ENCODE measurements at places on chromosomes 16 and 17. TPM values are rescaled to one million over a fixed set of nuclear protein-coding genes. Genes with fewer than 3 reads are reported as not detected.

GRCh38 chr16:65769776-65770438 is 596.6 kb upstream of the CDH5 start:
- no peaks in the 10 kb centered on the region for H3K27me3 ChIP-seq
- DNase-seq, result no peak
- no peak overlapping the region for H3K27ac ChIP-seq
- no peaks in the 10 kb centered on the region for H3K36me3 ChIP-seq

- no peaks in the 10 kb centered on the region for H3K27me3 ChIP-seq
- no peak overlapping the region for H3K27ac ChIP-seq
- no peak for DNase-seq
Measured at GRCh38 chr16:27169511-27170071, 33.7 kb upstream of the KDM8 start.

The GAN gene
- total RNA-seq, result 11.6 TPM

- peaks cover 36% of the 10 kb centered on the region for H3K4me1 ChIP-seq
- H3K27me3 ChIP-seq, result no peaks in the 10 kb centered on the region
- H3K27ac ChIP-seq, result peak overlapping the region; percentile 75
- DNase-seq, result no peak
- no peaks in the 10 kb centered on the region for H3K36me3 ChIP-seq
- no peak overlapping the region for H3K4me3 ChIP-seq
Measured at GRCh38 chr16:11094857-11095565, 150.6 kb downstream of the CLEC16A start.

- H3K4me1 ChIP-seq, result peaks cover 13% of the 10 kb centered on the region
- no peak overlapping the region for H3K27ac ChIP-seq
- no peaks in the 10 kb centered on the region for H3K36me3 ChIP-seq
- H3K27me3 ChIP-seq, result no peaks in the 10 kb centered on the region
Measured at GRCh38 chr16:65783709-65784474, 582.6 kb upstream of the CDH5 start.

- no peaks in the 10 kb centered on the region for H3K4me1 ChIP-seq
- DNase-seq, result no peak
- H3K27me3 ChIP-seq, result no peaks in the 10 kb centered on the region
- no peaks in the 10 kb centered on the region for H3K36me3 ChIP-seq
Measured at GRCh38 chr17:29194669-29195068, 14.5 kb upstream of the MYO18A start.

DNA sequence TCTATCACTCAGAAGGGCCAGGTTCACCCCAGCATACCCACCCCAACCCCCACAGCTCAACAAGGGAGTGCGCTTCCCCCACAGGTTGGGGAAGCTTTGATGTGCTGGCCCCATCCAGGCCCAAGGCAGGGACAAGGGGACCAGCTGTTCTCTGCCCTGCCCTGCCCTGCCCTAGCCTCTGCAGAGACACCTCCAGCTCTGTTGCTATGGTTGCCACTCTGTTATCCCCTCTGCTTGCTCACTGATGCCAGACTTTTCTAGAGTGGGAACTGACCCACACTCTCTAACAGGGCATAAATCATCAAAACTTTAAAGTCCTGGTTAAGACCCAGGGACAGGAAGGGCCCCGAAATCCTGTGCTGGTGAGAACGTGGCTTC is 50.4 kb upstream of the ENPP7 start:
- H3K27me3 ChIP-seq, result no peaks in the 10 kb centered on the region
- no peak for DNase-seq
- no peaks in the 10 kb centered on the region for H3K36me3 ChIP-seq
- no peak overlapping the region for H3K27ac ChIP-seq
- H3K4me3 ChIP-seq, result no peak overlapping the region

- no peak for DNase-seq
- H3K27me3 ChIP-seq, result no peaks in the 10 kb centered on the region
- H3K27ac ChIP-seq, result no peak overlapping the region
- no peak overlapping the region for H3K4me3 ChIP-seq
- H3K4me1 ChIP-seq, result peaks cover 25% of the 10 kb centered on the region
Measured at GRCh38 chr17:30232015-30232823, 3.3 kb downstream of the SLC6A4 start.

- peak; percentile 77 for DNase-seq
- H3K27ac ChIP-seq, result no peak overlapping the region
- H3K36me3 ChIP-seq, result no peaks in the 10 kb centered on the region
- H3K4me1 ChIP-seq, result no peaks in the 10 kb centered on the region
- H3K27me3 ChIP-seq, result no peaks in the 10 kb centered on the region
Measured at GRCh38 chr17:57677858-57678257, 67.2 kb downstream of the CCDC182 start.

The HOXB2 gene
- 77.4 TPM for total RNA-seq

DNA sequence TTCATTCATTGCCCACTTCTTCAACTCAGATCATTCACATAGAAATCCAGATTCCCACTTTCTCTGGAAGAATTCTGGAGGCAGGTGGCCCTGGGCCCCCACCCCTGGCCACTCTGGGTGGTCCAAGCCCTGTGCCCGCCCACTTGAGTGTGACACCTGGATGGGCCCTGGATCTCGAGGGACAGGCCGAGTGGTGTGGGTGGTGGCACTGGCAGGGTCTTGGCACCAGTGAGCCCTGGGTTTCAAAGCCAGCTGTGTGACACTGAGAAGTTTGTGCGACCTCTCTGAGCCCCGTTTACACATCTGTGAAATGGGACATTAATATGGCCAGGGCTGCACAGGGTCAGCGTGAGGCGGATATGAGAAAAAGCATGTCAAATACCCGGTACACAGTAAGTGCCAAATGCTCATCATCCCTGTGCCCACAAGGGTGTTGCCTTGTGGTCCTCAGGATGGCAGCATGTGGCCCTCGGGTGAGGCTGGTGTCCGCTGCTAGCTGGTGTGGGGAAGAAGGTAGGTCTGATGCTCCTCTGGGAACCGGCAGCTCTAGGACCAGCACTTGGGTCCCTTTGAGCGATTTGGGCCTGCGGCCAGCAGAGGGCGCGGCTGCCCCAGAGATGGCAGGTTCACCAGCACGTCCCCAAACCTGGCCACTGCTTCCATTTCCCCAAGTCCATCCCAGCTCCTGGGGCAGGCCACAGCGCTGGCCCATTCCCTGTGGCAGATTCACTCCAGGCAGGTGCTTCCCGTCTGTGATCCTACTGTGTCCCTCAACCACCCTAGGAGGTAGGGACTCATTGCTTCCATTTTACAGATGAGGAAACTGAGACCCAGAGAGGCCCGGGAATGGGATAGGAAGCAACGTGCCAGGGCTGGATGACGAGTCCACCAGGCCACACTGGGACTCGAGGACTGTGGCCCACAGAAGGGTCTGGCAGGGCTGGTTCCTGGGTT is 3.6 kb downstream of the OSGIN1 start:
- no peaks in the 10 kb centered on the region for H3K27me3 ChIP-seq
- no peak overlapping the region for H3K27ac ChIP-seq

The VPS4A gene
- total RNA-seq, result 44.9 TPM

DNA sequence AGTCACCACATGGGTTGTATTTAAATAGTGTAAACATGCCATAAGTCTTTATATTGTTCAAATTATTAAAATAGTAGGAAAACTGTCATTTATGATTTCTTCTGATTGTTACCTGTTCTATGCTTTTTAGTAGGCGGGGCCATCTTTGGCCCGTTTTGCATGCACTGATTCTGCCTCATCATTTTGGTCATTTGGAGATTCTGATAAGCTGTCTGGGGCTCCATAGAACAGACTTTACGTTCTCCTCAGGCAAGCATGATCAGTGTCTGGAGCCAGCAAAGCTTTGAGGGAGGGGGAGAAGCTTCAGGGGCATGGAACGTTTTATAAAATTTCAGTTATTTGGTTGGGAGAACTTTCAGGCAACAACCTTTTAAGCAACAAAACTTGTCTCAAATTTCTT is 8.8 kb downstream of the NDEL1 start:
- DNase-seq, result no peak
- peaks cover 31% of the 10 kb centered on the region for H3K4me1 ChIP-seq
- no peak overlapping the region for H3K4me3 ChIP-seq
- peaks cover 30% of the 10 kb centered on the region for H3K36me3 ChIP-seq

DNA sequence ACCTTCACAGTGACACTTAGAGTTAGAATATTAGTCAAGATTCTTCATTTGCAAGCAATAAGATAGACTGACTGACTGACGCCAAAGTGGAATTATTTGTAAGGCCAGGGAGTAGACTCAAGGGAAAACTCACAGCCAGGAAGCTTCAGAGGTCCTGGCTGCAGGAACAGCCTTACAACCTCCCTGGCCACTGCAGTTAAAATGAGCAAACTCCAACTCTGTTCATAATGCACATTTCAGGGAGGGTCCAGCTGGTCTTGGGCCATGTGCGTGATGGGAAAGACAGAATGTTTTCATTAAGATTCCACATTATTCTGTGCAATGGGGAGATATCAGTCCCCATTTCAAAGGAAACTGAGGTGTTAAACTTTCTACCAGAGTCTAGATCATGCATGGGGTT is 9.9 kb downstream of the CAPNS2 start:
- H3K27ac ChIP-seq, result no peak overlapping the region
- no peaks in the 10 kb centered on the region for H3K27me3 ChIP-seq
- DNase-seq, result no peak
- H3K4me1 ChIP-seq, result peaks cover 5% of the 10 kb centered on the region
- H3K36me3 ChIP-seq, result no peaks in the 10 kb centered on the region

GRCh38 chr17:81365148-81365600 is 30.1 kb upstream of the BAHCC1 start:
- no peaks in the 10 kb centered on the region for H3K36me3 ChIP-seq
- no peak for DNase-seq
- H3K27ac ChIP-seq, result peak overlapping the region; percentile 92

GRCh38 chr17:9330611-9331271 is 244.9 kb downstream of the STX8 start:
- DNase-seq, result no peak
- H3K4me3 ChIP-seq, result no peak overlapping the region
- H3K36me3 ChIP-seq, result no peaks in the 10 kb centered on the region
- no peaks in the 10 kb centered on the region for H3K27me3 ChIP-seq
- no peak overlapping the region for H3K27ac ChIP-seq
- H3K4me1 ChIP-seq, result no peaks in the 10 kb centered on the region

DNA sequence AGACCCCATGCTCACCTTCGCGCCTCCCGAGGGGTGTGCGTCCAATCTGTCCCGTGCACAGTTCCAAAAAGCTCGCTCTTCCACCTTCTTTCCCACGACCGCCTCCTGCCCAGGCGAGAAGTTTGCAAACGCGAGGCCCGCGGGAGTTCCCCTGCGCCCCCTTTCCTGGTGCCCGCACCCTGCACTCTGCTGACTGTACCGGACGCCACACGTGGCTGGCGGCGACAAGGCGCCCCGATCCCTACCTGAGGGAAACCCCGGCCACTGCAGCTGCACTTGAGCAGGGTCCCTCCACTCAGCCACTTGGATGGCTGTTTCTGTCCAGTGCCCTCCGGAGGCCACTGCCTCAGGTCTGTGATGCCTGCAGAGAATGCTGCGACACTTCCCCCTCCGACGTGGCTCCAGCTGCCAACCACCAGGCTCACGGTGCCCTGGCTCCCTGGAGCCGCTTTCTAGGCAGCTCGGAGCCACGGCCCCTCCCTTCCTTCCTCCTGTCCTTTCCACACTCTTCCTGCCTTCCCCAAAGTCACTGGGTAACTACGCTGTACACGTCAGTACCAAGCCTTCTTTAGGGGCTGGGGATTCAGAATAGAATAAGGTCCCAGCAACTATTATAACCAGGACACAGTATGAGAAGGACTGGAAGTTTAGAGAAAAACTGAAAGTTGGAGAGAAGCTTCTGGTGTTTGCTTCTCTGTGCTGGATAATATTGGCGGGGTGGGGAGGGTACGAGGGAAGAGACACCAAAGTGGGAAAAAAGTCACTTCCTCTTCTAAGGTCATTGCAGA is at the start of gene MLKL:
MLKL (minus strand) TSS at position 425 of the 788 bp plus-strand sequence. CDS start 5,105 bp downstream, outside the sequence.
- no peaks in the 10 kb centered on the region for H3K27me3 ChIP-seq
- peak within 1 kb of the TSS; percentile 67 for H3K4me3 ChIP-seq
- no peak for DNase-seq
- no peaks in the 10 kb centered on the region for H3K36me3 ChIP-seq
- peaks cover 27% of the 10 kb centered on the region for H3K4me1 ChIP-seq
- peak within 1 kb of the TSS; percentile 74 for H3K27ac ChIP-seq

The CHMP1A gene
- total RNA-seq, result 82.7 TPM

DNA sequence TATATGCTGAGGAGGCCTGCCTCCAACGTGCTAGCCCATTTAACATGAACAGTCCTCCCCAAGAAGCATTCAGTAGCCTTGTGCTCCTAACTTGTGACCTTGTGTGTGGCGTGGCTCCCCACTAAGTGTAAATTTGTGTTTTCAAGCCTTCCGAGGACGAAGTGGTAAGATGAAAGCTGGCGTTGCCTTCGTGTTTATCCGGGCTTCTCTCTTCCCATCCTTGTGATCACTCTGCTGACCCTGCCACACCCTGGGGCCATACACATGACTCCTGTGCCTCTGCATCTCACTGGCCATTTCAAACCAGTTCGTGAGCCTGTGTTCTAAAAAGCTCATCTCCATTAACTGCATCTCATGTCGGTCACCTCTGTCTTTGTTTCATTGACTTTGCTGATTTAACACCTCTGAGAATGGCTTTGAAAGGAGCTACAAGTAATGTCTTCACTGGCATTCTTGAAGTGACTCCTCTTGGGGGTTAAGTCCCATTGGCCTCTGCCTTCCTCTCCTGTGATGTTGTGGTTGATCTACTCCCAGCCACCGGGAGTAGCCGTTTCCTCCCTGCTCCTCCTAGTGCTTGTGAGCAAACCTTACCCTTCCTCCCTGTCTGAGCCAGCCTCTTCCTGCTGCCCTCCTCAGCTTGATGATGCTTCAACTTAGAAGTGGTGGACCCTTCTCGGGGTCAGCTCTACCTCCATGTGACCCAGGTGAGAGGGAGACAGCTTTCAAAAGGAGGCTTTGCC is 27.4 kb upstream of the NAGLU start:
- H3K36me3 ChIP-seq, result peaks cover 74% of the 10 kb centered on the region
- H3K4me1 ChIP-seq, result peaks cover 19% of the 10 kb centered on the region
- no peak overlapping the region for H3K4me3 ChIP-seq
- H3K27ac ChIP-seq, result no peak overlapping the region
- no peak for DNase-seq

The G6PC1 gene
- total RNA-seq, result not detected

- no peak overlapping the region for H3K4me3 ChIP-seq
- H3K36me3 ChIP-seq, result no peaks in the 10 kb centered on the region
- DNase-seq, result no peak
- H3K4me1 ChIP-seq, result peaks cover 37% of the 10 kb centered on the region
- H3K27ac ChIP-seq, result no peak overlapping the region
- no peaks in the 10 kb centered on the region for H3K27me3 ChIP-seq
Measured at GRCh38 chr16:2717383-2718263, 2.4 kb downstream of the PRSS27 start.

The GAST gene
- total RNA-seq, result not detected

GRCh38 chr17:31136319-31136718 is 41.5 kb downstream of the NF1 start:
- H3K27me3 ChIP-seq, result no peaks in the 10 kb centered on the region
- H3K4me3 ChIP-seq, result no peak overlapping the region
- H3K36me3 ChIP-seq, result peaks cover 3% of the 10 kb centered on the region
- no peak for DNase-seq
- no peaks in the 10 kb centered on the region for H3K4me1 ChIP-seq
- H3K27ac ChIP-seq, result no peak overlapping the region

- no peak overlapping the region for H3K4me3 ChIP-seq
- DNase-seq, result no peak
- H3K27me3 ChIP-seq, result no peaks in the 10 kb centered on the region
- peak overlapping the region; percentile 81 for H3K27ac ChIP-seq
- H3K36me3 ChIP-seq, result no peaks in the 10 kb centered on the region
Measured at GRCh38 chr16:85202051-85202601, 89.9 kb upstream of the CIBAR2 start.
